ENCODE measurements at places on chromosomes 6 and 20. TPM values are rescaled to one million over a fixed set of nuclear protein-coding genes. Genes with fewer than 3 reads are reported as not detected.

TCF21 gene
- not detected for polyA plus RNA-seq

COX4I2 gene
- not detected for polyA plus RNA-seq

COL20A1 gene
- polyA plus RNA-seq, result not detected

GTSF1L gene
- polyA plus RNA-seq, result not detected

COL9A3 gene
- not detected for polyA plus RNA-seq

PKIB gene
- polyA plus RNA-seq, result 1.2 TPM

OR12D1 gene
- polyA plus RNA-seq, result not detected

SLC16A10 gene
- polyA plus RNA-seq, result 22.6 TPM

KIF6 gene
- 0.75 TPM for polyA plus RNA-seq

SRMS gene
- not detected for polyA plus RNA-seq

FAM209B gene
- 0.59 TPM for polyA plus RNA-seq

MYH7B gene
- polyA plus RNA-seq, result 0.52 TPM

GRCh38 chr6:125931733-125932450 lies 24.7 kb upstream of the HINT3 start:
- no peak for DNase-seq
- peaks cover 7% of the 10 kb centered on the region for H3K36me3 ChIP-seq
- H3K4me1 ChIP-seq, result no peaks in the 10 kb centered on the region
- no peak overlapping the region for H3K4me3 ChIP-seq
- no peak overlapping the region for H3K27ac ChIP-seq

- no peaks in the 10 kb centered on the region for H3K4me1 ChIP-seq
- no peak overlapping the region for H3K27ac ChIP-seq
- no peak overlapping the region for H3K4me3 ChIP-seq
- H3K27me3 ChIP-seq, result no peaks in the 10 kb centered on the region
Measured at GRCh38 chr20:50317116-50317515, 126.5 kb downstream of the CEBPB start.

DNA sequence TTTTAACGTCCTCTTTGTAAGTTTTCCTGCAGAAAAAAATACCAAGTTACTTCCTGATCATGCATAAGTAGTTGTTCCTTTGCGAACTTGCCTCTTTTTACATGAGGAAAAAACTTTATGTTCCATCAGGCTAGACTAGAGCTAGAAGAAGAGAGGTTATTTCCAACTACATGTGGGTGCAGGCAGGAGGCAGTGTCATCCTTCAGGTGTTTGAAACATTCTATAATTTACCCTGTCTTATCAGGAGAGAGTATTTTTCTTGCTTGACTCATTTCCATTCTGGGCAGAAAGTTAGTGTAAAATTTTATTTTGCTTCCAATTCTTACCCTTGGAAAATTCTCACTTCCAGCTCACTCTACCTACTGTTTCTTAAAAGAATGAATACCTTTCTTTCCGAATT lies 28.5 kb upstream of the EPHA7 start:
- no peak overlapping the region for H3K4me3 ChIP-seq
- H3K4me1 ChIP-seq, result no peaks in the 10 kb centered on the region
- no peaks in the 10 kb centered on the region for H3K27me3 ChIP-seq
- no peaks in the 10 kb centered on the region for H3K36me3 ChIP-seq
- H3K27ac ChIP-seq, result no peak overlapping the region

DNA sequence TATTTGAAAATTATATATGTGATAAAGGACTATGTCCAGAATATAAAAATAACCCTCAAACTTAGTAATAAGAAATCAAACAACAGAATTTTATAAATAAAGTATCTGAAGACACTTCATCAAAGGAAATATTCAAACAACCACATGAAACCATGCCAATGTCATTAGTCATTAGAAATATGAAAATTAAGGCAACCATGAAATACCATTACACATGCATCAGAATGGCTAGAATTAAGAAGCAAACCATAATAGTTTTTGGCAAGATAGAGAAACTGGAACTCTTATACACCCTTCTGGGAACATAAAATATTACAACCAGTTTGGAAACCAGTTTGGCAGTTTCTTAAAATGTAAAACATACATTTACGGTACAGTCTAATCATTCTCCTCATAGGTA lies 137.2 kb upstream of the ADGRB3 start:
- H3K27ac ChIP-seq, result no peak overlapping the region
- no peaks in the 10 kb centered on the region for H3K27me3 ChIP-seq
- DNase-seq, result no peak
- no peaks in the 10 kb centered on the region for H3K36me3 ChIP-seq
- no peak overlapping the region for H3K4me3 ChIP-seq

DNA sequence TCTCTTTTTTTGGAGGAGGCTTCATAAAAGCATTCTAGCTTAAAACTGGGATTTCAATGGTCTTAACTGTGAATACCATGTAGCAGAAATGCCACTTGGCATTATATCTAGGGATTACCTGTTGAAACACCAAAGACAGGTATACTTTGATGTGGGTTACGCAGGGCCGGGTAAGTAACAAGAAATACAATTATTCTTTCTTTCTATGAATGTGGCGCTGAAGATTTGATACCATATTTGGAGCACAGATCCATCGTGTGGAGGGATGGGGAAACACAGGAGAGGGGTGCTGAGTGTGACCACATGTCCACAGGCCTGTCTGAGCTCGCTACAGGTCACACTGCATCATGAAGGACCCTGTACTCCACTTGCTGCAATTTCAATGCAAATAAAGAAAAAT lies 257.8 kb downstream of the GMPR start:
- no peaks in the 10 kb centered on the region for H3K27me3 ChIP-seq
- no peak overlapping the region for H3K27ac ChIP-seq
- no peaks in the 10 kb centered on the region for H3K36me3 ChIP-seq
- no peak overlapping the region for H3K4me3 ChIP-seq
- no peaks in the 10 kb centered on the region for H3K4me1 ChIP-seq

GRCh38 chr6:112701201-112701600 lies 354.1 kb downstream of the RFPL4B start:
- DNase-seq, result no peak
- no peak overlapping the region for H3K27ac ChIP-seq
- no peak overlapping the region for H3K4me3 ChIP-seq
- no peaks in the 10 kb centered on the region for H3K36me3 ChIP-seq
- H3K27me3 ChIP-seq, result no peaks in the 10 kb centered on the region

DNA sequence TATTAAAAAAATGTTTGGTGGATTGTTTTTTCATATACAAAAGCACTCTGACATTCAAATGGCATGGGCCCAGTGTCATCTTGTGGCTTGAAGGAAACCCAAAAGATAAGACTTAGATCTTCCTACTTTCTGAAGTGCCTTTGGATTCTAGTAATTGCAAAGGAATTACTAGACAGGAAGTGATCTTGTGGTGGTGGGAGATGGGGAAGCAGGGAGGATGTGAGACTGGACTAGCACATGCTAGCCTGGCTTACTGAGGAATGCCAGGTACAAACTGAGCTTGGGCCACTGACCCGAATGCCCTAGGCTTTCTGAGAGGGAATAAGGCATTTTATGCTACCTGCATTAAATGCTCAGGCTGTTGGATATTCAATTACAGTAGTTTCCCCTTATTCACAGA lies 59.0 kb downstream of the AFG1L start:
- H3K27me3 ChIP-seq, result no peaks in the 10 kb centered on the region
- H3K4me1 ChIP-seq, result no peaks in the 10 kb centered on the region
- H3K4me3 ChIP-seq, result no peak overlapping the region
- DNase-seq, result no peak

- H3K4me3 ChIP-seq, result no peak overlapping the region
- H3K36me3 ChIP-seq, result peaks cover under 1% of the 10 kb centered on the region
- H3K27ac ChIP-seq, result peak overlapping the region; percentile 85
- H3K4me1 ChIP-seq, result peaks cover 37% of the 10 kb centered on the region
- H3K27me3 ChIP-seq, result no peaks in the 10 kb centered on the region
Measured at GRCh38 chr20:32823078-32823477, 3.3 kb downstream of the MAPRE1 start.

DNA sequence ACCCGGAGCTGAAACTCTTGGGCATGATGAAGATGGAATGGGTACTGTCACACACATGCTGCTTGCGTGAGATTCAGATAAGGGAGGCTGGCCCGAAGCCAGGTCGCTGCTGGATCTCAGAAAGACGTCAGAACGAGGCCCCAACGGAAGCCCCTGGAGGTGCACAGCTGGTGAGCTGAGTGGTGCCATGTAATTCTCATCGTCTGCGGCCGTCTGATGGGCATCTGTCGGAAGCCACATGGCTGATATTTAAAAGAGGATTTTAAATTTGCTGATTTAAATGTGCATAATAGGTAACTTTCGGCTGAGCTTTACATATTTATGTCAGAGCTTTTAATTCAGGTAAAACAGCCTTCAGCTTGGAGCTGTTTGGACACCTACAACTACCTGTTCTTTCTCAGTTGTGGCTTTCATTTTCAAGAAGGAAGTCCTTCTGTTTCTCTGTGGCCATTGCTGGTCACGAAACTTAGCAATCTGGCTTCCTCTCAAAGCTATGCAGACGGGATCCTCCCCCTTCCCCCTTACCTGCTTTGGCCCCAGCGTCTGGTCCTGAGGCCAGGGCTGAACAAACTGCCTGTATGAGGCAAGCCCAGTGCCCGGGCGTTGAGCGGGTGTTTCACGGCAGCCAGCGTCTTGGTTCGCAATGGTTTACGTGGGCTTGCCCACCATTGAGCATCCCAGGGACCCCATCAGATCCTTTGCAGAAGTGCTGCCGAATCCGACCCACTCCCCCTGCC lies 9.2 kb downstream of the SLCO4A1 start:
- peak overlapping the region; percentile 68 for H3K4me3 ChIP-seq
- H3K4me1 ChIP-seq, result peaks cover 20% of the 10 kb centered on the region
- H3K27ac ChIP-seq, result peak overlapping the region; percentile 81
- no peaks in the 10 kb centered on the region for H3K27me3 ChIP-seq
- no peaks in the 10 kb centered on the region for H3K36me3 ChIP-seq

GRCh38 chr6:21883595-21884328 lies 290.2 kb downstream of the SOX4 start:
- H3K27ac ChIP-seq, result no peak overlapping the region
- DNase-seq, result peak; percentile 58
- H3K36me3 ChIP-seq, result no peaks in the 10 kb centered on the region
- no peak overlapping the region for H3K4me3 ChIP-seq

GRCh38 chr6:19830171-19830570 lies 7.0 kb upstream of the ID4 start:
- no peak overlapping the region for H3K27ac ChIP-seq
- no peaks in the 10 kb centered on the region for H3K27me3 ChIP-seq
- no peaks in the 10 kb centered on the region for H3K36me3 ChIP-seq

GRCh38 chr20:50101281-50101680 lies 11.7 kb downstream of the UBE2V1 start:
- no peak for DNase-seq
- no peak overlapping the region for H3K4me3 ChIP-seq
- H3K4me1 ChIP-seq, result peaks cover 11% of the 10 kb centered on the region
- H3K36me3 ChIP-seq, result no peaks in the 10 kb centered on the region

- no peak overlapping the region for H3K4me3 ChIP-seq
- peaks cover 10% of the 10 kb centered on the region for H3K4me1 ChIP-seq
- no peaks in the 10 kb centered on the region for H3K36me3 ChIP-seq
- H3K27ac ChIP-seq, result no peak overlapping the region
- H3K27me3 ChIP-seq, result peaks cover 18% of the 10 kb centered on the region
Measured at GRCh38 chr20:62370807-62371587, 3.9 kb upstream of the LAMA5 start.

DNA sequence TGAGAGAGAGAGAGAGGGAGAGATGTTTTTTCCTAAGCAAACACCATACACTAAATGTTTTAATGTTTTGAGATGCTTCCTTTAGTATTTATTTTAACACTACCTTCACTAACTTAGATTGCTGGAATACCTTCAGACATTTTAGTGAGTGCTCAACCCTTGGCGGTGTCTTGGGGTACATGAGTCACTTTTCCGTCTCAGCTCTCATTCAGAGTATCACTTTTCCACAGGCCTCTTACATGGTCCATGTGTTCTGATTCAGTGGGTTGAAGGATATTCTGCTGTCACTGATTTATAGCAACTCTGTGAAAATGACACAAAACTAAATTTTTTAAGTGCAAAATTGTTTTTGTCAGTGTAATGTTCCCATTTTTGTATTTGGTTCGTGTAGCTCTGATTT lies 217.9 kb downstream of the CLVS2 start:
- no peak overlapping the region for H3K4me3 ChIP-seq
- H3K27ac ChIP-seq, result no peak overlapping the region
- H3K27me3 ChIP-seq, result no peaks in the 10 kb centered on the region
- DNase-seq, result no peak
- no peaks in the 10 kb centered on the region for H3K4me1 ChIP-seq

DNA sequence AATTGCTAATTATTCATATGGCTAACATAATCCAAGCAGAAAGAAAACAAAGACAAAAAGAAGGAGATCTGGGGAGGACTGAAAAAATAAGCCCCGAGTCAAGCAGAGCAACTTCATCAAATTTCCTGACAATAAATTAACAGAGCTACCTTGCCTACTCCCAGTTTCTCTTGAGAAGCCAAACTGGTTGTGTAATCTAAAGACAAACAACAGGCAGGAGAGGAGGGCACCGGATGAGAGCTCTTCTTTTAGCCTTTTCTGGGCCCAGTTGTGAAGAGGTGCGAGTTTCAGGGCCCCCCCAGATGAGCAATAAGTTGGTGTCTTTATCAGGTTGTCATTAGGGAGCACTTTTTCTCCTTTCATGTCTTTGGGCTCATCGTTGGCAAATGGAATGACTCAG lies 197.1 kb upstream of the PCSK2 start:
- no peaks in the 10 kb centered on the region for H3K4me1 ChIP-seq
- H3K4me3 ChIP-seq, result no peak overlapping the region
- H3K36me3 ChIP-seq, result no peaks in the 10 kb centered on the region
- DNase-seq, result no peak
- H3K27me3 ChIP-seq, result no peaks in the 10 kb centered on the region

DNA sequence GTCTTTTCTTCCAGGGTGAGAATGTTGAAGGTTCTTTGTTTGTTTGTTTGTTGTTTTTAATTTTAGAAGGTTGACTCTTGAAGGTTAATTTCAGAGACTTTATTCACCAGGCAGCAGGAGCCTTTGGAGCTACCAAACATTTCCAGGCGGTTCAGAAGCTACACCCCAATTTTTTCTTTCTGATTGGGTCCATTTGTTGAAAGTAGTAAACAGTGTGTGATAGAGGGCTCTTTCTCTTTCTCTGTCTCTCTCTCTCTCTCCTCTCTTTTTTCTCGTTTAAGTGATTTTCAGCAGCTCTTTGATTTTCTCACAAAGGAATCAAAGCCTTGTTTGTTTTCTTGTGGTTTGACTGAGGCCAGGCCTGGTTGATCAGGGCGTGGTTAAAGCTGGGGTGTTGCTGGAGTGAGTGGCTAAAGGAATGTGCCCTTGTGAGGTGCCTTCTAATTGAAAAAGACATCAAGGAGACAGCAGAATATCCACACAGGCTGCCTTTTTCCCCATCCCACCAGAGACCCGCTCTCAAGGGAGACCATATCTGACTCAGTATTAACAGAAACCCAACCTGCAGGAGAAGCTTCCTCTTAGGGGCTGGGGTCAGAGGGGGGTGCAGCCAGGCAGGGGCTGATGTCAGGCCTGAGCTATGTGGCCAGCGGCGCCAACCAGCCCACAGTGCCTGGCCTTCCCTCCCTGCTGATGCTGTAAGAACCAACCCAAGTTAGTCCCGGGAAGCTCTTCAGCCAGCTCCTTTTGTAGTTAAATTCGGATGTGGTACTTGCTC lies 40.4 kb upstream of the NAA20 start:
- H3K4me1 ChIP-seq, result no peaks in the 10 kb centered on the region
- no peak for DNase-seq
- H3K27me3 ChIP-seq, result no peaks in the 10 kb centered on the region
- H3K27ac ChIP-seq, result no peak overlapping the region
- H3K4me3 ChIP-seq, result no peak overlapping the region

GRCh38 chr6:24935366-24936152 lies at the start of gene RIPOR2:
TSS of gene RIPOR2 (minus strand) at chr6:24935960. CDS start at chr6:24935898, 62 bp downstream.
- peaks cover 47% of the 10 kb centered on the region for H3K4me1 ChIP-seq
- H3K27me3 ChIP-seq, result no peaks in the 10 kb centered on the region
- peak within 1 kb of the TSS; percentile 85 for H3K27ac ChIP-seq

- no peaks in the 10 kb centered on the region for H3K36me3 ChIP-seq
- no peak overlapping the region for H3K27ac ChIP-seq
- no peaks in the 10 kb centered on the region for H3K4me1 ChIP-seq
- H3K27me3 ChIP-seq, result no peaks in the 10 kb centered on the region
Measured at GRCh38 chr6:143828572-143828971, 14.6 kb upstream of the LTV1 start.

Measured in naive thymus-derived CD4-positive, alpha-beta T cell (primary cell).